ENCODE measurements at places on chromosomes 5 and 9.

DNA sequence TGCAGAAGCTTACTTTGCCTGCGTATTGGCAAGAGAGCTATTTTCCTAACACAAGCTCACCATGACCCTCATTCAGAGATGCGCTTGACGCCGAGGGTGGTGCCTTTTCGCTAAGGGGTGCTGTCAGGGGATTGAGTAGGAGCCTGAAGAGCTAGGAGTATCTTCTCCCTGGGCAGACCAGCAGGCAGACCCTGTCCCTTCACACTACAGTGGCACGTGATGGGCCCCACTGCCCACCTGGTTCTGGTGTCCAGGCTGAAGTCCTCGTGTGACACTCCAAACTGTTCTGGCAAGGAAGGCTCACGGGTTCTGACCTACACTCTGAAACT, 198.3 kb downstream of the AUH start:
- DNase-seq = no peak

DNA sequence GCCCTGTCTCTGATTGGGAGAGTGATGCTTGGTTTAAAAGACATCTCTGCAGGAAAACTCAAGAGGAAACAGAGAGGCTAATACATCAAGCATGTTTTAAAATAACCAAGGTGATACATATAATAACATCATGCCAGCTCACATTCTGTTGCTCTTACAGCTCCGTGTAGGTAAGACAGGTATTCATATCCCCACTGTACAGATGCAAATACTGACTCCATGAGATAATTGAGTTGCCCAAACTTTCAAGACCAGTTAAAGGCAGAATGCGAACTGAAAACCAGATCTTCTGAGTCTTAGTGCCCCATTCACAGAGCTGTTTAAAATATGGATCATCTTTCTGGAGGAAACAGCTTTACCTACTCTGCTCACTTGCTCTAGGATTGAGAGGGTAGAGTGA, 214.0 kb downstream of the PIK3R1 start:
- DNase-seq = no peak

GRCh38 chr5:150080696-150081435, 5.5 kb downstream of the CSF1R start:
- no peak for DNase-seq

- no peak for DNase-seq
Measured at GRCh38 chr5:8606231-8606630, 737.3 kb downstream of the MTRR start.

- DNase-seq = no peak
Measured at GRCh38 chr9:74557571-74557970, 60.4 kb downstream of the RORB start.

- DNase-seq = no peak
Measured at GRCh38 chr5:89055015-89055694, 172.2 kb upstream of the MEF2C start.

DNA sequence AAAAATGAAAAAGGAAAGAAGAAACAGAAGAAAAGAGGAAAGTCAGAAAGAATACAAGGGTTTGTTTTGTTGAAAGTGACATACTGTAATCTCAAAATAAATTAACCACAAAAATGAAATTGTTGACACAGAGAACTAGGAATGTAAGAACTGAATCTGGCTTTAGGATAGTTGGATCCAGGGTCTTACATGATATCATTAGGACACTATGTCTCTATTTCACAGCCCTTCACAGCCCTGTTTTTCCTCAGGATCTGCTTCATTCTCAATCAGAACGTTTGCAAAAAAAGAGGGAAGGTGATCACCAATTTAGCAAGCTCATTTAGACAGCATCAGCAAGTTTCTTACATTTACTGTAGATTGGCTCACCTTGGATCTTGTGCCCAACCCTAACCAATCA, 188.5 kb upstream of the NREP start:
- no peak for DNase-seq

All from NCI-H1930 (cell line).